ENCODE measurements at places on chromosomes 11 and 22.

- no peak for DNase-seq
Observed at GRCh38 chr22:28600546-28601143, 79.0 kb downstream of the TTC28 start.

DNA sequence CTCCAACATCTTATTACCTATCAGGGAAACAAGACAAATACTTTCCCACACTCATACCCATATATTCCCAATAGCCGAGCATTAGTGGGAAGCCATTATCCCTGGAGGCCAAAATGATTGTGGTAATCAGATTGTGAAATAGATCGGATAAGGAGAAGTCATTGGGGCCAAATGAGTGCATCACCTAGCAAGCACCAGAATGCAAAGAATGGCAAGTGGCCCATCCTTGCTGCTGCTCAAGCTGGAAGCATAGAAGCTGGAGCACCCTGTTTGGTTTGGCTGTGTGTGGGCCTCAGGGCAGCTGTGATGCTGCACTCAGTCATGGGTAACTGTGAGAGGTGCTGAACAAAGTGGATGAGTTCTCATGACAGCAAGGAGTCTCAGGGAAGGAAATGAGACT, 18.7 kb upstream of the DBX1 start:
- no peak for DNase-seq

DNA sequence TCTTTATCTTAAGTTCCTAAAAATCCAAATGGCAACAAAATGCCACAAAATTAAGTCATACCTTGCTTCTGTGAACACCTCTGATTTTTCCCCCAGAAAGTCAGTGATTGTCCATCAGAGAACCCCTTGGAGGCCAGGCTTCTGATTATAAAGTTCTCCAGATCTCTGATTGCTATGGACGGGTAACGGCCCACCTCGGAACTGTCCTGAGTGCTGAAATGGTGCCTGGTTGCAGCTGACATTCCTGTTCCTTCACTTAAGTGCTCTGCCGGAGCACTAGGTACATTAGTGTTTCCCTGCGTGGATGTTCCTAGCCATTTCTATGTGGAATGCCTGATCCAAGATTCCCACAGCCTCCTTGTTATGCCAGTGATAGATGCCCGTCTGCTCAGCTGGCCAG, 85.0 kb downstream of the CHST1 start:
- no peak for DNase-seq

DNA sequence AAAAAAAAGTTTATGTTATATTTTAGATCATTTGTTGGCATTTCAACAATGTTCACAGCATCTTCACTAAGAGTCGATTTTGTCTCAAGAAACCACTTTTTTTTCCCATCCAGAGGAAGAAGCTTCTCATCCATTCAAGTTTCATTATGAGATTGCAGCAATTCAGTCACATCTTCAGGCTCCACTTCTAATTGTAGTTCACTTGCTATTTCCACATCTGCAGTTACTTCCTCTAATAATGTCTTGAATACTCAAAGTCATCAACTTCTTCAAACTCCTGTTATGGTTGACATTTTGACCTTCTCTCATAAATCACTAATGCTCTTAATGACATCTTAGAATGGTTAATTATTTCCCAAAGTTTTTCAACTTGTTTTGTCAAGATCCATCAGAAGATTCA, 61.3 kb upstream of the CHORDC1 start:
- DNase-seq = no peak

GRCh38 chr11:38791346-38791961, 2193.4 kb upstream of the RAG2 start:
- DNase-seq = no peak

- DNase-seq = no peak
Observed at GRCh38 chr22:36925388-36926290, 12.2 kb downstream of the CSF2RB start.

DNA sequence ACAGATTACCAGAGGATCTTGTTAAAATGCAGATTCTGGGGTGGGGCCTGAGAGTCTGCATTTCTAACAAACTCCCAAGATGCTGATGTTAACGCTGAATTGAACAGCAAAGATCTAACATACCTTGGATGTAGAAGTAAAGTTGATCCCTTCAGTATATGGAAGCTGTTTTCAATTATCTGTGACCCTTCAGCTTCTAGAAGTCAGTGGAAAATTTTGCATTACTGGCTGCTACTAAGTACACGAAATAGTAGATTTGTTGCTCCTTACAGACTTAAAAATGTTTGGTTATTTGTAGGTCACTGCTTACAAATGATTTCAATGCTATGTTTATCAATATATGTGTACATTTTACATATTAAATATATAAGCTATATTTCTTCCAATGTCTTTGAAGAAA, 107.4 kb downstream of the ARHGAP42 start:
- DNase-seq = no peak

DNA sequence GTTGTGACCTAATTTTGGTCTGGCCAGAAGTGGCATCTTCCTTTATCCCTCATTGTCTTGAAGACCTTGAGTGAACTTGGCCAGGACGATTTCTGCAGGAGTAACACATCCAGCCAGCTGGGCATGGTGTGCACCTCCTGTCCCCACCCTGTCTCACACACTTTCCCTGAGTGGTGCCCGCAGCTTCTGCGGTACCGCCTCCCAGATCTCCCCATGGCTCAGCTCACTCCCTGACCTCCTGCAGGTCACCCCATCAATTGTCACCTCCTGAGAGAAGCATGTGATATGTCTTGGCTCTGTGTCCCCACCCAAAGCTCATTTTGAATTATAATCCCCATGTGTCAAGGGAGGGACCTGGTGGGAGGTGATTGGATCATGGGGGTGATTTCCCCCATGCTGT, 50.2 kb upstream of the TP53I11 start:
- DNase-seq = no peak

DNA sequence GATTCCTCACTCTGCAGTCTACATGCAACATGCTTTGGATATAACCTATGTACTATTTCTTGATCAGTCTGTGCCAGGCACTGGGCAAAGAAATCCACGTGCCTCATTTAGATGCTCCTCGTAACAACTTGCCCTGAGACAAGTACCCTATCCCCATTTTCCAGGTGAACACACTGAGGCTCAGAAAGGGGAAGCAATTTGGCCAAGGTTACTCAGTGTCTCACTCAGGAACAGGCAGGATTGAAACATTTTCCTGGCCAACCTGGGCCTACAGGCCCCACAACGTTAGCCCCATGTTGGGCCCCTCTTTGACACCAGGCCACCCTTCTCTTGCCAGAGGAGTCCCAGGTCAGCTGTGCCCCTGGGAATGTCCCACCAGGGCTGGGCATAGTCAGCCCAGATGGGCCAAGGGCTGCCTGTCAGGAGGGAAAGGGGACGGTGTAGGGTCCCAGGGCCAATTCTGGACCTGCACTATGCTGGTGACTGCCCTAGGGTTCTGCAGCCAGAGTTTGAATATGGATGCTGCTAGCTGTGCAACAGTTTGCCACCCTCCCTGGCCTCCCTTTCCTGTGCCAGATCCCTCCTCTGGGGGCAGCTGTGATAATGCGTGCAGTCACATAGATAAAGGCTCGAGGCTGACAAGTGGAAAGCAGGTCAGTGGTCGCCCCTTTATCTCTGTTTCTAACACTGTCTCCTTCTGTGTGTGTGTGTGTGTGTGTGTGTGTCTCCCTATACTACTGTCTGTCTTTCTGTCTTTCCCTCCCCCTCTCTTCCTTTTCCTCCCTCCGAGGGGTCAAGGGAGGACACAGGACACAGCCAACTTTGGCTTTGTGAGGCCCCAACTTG, 10.4 kb upstream of the EMID1 start:
- no peak for DNase-seq

DNA sequence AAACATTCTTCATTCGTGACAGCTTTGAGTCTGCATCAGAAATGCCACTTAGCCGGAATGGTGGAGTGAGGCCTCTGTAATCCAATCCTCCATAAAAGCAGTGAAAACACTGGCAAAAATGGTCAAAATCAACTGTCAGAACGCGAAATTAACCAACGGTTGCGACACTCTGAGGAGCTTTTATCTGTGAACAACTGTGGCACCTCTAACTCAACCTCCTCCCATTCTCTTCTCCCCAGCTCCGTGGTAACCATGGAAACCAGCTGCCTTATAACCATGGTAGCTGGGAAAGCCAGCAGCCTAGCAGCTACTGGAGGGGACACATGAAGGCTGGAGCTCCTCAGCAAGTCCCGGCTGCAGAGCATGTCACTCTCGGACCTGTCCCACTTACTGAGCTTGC, 20.3 kb downstream of the AP2A2 start:
- no peak for DNase-seq

- DNase-seq = no peak
Observed at GRCh38 chr11:65764434-65764833, 16.3 kb downstream of the AP5B1 start.

GRCh38 chr11:96267496-96268032, 75.4 kb downstream of the MAML2 start:
- no peak for DNase-seq

GRCh38 chr11:611001-611996, 4.5 kb downstream of the IRF7 start:
- no peak for DNase-seq

GRCh38 chr22:22032906-22033802, 50.6 kb upstream of the TOP3B start:
- no peak for DNase-seq

- DNase-seq = no peak
Observed at GRCh38 chr11:114876234-114876633, 197.9 kb downstream of the NXPE2 start.

DNA sequence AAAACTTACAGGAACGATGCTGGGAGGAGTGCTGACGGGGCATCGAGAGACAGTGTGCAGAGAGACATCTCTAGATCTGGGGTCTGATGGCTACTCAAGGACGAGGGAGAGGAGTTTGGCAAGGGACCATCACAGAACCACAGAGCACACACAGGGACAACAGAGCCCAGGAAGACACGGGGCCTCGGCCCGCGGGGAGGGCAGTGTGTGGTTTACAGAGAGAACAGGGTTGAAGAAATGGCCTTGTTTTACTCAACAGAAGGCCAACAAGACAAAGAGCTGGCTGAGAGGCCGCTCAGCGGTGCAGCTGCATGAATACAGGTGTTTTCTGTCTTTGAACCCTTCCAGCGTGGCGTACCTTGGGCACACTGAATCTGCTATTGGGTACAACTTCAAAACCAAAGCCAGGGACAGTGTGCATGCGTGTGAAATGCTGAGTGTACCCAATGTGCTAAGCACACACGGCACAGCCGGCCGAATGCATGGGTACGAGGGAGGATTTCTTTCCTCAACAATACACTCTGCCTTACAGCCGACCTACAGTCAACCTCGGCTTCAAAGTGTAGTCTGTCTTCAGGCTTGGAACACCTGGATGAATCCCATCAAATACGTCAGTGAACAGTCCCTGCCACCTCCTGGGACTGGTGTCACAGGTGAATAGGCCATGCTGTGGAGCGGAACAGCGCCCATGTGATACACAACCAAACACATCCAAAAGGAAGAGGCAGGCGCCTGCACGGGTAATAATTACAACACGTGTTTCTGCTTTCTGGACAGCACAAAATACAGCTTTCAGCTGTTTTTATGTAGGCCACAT, 20.7 kb upstream of the BID start:
- no peak for DNase-seq

- no peak for DNase-seq
Observed at GRCh38 chr11:124050748-124051147, 9.6 kb upstream of the OR10G7 start.

DNA sequence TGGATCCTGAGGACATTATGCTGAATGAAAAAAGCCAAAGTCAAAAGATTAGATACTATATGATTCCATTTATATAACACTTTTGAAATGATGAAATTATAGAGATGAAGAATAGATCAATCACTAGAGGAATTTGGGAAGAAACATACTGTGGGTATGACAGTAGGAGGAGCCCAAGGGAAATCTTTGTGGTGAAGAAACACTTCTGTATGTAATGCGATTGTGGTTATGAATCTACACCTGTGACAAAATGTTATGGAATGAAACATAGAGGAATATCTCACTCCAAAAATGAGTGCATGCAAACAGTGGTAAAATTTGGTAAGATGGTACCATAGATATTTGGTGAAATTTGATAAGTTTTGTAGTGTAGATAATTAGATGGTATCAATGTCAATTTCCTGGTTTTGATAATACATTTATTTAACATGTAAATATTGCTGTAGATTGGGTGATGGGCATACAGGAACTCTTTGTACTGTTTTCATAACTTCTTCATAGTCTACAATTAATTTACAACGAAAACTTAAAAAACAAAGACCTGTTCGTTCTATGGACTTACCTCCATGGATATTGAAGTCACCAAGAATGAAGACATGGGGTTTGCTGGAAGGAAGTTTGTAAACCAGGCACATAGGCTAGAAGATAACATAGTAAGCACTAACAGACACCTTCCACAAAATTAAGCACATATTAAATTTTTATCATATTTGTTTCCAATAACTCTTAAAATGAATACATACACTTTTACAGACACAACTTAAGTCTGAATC, 11.5 kb downstream of the MRGPRX1 start:
- no peak for DNase-seq

- no peak for DNase-seq
Observed at GRCh38 chr11:8249482-8249881, 14.2 kb downstream of the LMO1 start.

DNA sequence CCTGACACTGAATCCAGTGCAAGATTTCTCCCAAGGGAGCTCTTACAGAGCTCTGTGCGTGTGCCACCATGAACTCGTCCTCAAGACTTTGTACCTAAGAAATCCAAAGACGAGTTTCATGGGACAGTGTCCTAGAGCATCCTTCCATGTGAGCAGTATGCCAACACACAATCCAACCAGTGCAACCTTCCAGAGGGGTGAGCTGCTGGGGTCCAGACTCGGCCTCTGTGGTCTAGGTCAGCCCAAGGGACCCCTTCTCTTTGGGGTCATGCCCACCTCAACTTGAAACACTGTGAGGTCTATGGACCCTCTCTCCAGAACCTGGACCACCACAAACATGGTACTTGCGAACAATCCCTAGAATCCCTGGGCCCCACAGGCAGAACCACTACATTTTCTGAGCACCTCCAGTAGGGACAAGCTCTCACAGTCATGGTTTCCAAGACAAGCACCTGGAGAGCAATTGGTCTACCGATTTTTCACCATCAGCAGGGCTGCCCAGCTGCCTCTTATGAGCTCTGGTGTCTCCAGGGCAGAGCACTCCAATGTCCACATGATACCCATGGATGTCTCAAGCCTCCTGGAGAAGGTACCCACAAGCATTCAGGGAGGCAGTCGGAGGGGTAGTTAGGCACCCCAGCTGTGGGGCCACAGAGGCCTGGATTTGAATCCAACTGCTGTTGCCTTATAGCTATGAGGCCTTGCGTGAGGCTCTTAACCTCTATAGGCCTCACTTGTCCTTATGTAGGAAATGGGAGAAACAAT, 7.7 kb downstream of the CHST1 start:
- DNase-seq = no peak

DNA sequence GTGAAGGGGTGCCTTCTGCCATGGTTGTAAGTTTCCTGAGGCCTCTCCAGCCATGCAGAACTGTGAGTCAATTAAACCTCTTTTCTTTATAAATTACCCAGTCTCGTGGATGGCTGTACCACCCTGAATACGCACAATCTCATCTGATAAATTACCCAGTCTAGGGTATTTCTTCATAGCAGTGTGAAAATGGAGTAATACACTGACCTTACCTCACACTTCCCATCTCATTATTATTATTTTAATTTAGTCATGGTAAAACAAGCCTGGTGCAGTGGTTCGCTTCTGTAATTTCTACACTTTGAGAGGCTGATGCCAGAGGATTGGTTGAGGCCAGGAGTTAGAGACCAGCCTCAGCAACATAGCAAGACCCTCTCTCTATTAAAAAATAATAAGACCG, 30.5 kb upstream of the CYB5R3 start:
- no peak for DNase-seq

GRCh38 chr11:32874132-32874531, 18.5 kb upstream of the QSER1 start:
- DNase-seq = no peak

GRCh38 chr22:31977141-31977841, 33.0 kb downstream of the YWHAH start:
- DNase-seq = peak; percentile 40

- no peak for DNase-seq
Observed at GRCh38 chr11:8812438-8812837, 98.6 kb upstream of the AKIP1 start.
